CD4-positive, alpha-beta memory T cell (primary cell): ENCODE measurements at places on chromosomes 2 and 18. TPM values are rescaled to one million over a fixed set of nuclear protein-coding genes. Genes with fewer than 3 reads are reported as not detected.

ATP6V1C2 gene
- not detected for total RNA-seq

SP140L gene
- 102 TPM for total RNA-seq

GRCh38 chr18:34647251-34647650 is 62.8 kb upstream of the DTNA start:
- no peak for DNase-seq

DNA sequence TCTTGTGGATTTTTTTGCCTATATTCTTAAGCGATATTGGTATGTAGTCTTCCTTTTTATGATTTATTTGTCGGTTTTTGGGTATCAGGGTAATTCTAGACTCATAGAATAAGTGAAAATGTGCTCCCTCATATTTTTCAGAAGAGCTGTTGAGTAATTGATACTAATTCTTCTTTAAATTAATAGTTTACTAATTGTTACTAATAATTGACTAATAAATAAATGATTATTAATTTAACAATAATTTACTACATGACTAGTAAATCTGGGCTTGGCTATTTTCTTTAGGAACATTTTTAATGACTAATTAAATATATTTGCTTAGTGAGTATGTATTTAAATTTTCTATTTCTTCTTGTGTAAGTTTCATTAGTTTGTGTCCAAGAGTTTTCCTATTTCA is 325.0 kb downstream of the ADCYAP1 start:
- DNase-seq: no peak
